ENCODE measurements at places on chromosomes 12 and 14.

DNA sequence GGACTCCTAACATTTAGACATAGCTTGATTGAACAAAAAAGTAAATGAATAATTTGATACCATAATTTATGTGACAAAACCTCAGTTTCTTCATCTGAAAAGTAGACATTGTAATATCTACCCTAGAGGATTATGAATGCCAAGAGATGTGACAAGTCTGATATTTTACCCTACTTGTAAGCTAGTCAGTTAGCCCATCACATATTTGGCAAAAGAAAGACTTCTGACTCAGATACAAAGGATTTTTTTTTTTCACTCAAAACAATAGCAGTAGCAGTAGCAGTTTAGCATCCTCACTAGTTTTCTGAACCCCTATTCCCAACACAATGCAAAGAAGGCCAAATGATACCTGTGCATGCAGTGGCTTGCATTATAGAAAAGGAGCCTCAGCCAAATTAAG lies 377.3 kb upstream of the E2F7 start:
- no peak for DNase-seq

- no peak for DNase-seq
Observed at GRCh38 chr12:132729541-132730320, 19.1 kb downstream of the PGAM5 start.

- DNase-seq = peak; percentile 17
Observed at GRCh38 chr12:112900298-112901145, 6.2 kb upstream of the OAS1 start.

GRCh38 chr12:98151105-98151590 lies 364.2 kb upstream of the TMPO start:
- DNase-seq = no peak
